Activated naive CD4-positive, alpha-beta T cell treated with anti-CD3 and anti-CD28 coated beads, Interleukin-2, amount 50 U/mL, for 16 hours (primary cell): ENCODE measurements at places on chromosomes 3 and 15.

DNA sequence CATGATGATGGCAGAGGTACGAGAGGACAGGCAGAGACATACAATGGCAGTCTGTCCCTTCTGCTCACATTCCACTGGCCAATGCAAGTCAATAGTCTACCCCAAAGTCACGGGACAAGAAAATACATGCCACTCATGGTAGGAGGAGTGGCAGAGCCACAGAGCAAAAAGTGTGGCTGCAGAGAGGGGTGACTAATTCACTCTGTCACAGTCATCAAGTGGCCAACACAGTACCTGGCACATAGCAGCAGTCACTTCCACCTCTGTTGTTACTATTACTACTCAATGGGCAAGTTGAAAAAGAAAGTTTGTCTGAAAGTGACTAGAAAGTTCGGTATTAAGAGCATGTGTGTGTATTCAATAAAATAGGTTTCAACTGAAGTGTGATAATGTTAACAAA lies 91.4 kb downstream of the SMAD3 start:
- DNase-seq: no peak

DNA sequence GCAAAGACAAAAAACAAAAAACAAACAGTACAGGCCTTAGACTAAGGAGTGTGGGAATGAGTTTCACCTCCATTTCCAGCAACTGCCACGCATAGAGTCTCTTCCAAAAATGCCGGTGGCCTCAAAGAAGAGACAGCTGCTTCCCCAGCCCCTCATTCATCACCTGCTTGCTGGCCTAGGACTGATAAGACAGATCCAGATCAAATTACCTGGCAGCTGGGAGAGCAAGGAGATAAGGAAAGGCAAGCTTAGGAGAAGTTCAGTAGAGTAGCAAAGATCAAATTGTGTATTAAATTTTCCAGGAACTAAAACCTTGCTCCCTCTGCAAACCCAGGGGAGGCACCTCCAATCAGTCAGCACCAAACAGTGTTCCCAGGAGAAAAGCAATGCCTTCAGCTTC lies 325.8 kb upstream of the CTNNB1 start:
- DNase-seq: no peak

DNA sequence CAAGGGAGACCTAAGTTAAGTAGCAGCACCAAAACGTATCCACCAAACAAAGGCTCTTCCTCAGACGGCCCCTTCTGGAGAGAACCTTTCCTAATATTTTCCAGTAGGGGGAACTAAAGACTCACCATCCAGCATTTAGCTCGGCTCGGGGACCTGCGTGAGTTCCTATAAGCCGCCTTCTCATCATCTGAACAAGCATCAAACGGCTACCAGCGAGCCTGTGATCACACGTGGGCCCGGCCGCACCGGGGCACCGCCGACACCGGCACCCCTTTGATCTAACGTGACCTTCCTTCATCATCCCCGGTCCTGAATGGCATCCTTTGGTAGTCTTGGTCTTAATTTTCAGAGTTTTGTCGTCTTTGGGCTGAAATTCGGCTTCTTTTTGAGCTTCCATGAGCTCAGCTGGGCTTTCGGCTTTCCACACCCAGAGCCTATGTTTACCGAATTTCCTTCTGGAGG lies 1.4 kb upstream of the ROBO2 start:
- no peak for DNase-seq

- no peak for DNase-seq
These were observed 57.8 kb downstream of the NEK10 start for GRCh38 chr3:27311400-27311799.

DNA sequence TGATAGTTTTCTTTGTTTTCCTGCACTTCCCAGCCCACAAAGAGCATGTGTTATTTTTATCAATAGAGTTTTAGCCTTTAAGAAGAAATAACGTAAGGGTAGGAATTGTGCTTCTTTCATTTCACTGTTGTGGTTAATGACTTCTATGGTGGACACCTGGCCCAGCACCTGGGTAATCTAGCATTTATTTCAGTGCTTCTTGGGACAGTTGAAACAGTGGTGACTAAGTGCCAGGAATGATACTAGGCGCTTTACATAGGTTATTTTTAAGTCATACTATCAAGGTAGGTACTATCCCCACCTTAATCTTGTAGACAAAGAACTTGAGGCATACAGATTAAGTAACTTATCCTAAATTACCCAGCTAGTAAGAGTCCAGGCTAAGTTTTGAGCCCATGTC lies 243.8 kb downstream of the SOX2 start:
- no peak for DNase-seq

GRCh38 chr15:50786871-50787270 lies 21.4 kb upstream of the SPPL2A start:
- DNase-seq: no peak

- DNase-seq: no peak
These were observed 37.2 kb downstream of the UBE2E2 start for GRCh38 chr3:23240171-23240785.

DNA sequence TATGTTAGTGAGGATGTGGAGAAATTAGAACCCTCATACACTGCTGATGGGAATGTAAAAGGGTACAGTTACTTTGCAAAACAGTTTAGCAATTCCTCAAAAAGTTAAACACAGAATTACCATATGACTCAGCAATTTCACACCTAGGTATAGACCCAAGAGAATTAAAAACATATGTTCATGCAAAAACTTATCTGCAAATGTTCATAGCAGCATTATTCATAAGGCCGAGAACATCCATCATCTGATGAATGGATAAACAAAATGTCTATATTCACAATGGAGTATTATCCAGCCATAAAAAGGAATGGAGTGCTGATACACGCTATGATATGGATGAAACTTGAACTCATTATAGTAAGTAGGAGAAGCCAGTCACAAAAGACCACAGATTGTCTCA lies 10.3 kb downstream of the SEC13 start:
- no peak for DNase-seq

DNA sequence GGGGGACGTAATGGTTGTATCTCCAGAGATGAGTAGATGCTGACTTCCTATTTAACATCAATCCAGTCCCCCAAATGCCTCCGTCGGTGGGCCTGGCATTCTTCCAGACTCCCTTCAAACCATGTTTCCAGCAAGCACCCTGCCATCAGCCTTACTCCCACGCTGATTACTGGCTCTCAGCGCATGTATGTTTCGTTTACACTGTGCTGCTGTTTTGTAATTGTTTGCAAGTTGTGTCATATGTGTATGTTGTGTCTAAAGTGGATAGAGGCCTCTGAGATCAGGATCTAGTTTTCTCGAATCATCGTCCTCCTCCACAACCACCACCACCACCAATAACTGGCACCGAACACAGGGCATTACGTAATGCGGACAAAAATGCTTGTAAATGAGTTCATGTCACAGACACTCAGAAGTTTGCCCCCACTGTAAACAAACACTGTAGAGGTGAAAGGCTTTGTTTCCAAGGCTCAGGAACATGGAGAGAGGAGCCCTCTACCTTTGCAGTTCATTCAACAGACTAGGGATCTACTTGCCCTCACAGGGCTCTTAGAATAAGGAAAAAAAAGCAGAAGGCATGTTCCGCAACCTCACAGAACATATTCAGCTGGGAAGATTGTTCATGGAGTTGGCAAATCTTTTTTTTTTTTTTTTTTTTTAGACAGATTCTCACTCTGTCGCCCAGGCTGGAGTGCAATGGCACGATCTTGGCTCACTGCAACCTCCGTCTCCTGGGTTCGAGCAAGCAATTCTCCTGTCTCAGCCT lies 46.1 kb upstream of the SEMA4B start:
- no peak for DNase-seq

DNA sequence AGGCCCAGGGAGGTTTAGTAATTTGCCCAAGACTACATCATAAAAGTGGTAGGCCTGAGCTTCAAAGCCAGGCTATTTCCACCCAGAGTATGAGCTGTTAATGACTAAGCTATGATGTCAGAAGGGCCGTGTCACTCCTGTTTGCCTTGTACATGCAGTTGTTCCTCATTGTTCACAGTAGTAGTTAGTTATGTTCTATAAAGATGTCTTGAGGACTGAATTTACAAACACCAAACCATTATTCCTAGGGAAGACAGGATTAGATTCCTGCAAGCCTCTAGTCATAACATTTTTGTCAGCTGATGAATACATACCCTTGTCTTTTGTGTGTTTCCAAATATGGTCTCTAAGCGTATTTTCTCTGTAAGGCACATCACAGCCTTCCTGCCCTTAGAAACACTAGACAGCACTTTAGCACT lies 20.9 kb upstream of the LARS2 start:
- DNase-seq: no peak

- no peak for DNase-seq
These were observed 1.4 kb downstream of the CRTAP start for GRCh38 chr3:33115024-33115768.

- DNase-seq: no peak
These were observed 6.6 kb upstream of the ATP2B2 start for GRCh38 chr3:10511809-10512494.

GRCh38 chr3:110243081-110243480 lies 828.5 kb upstream of the NECTIN3 start:
- DNase-seq: no peak

- no peak for DNase-seq
These were observed 403.9 kb downstream of the MECOM start for GRCh38 chr3:169259661-169260060.

GRCh38 chr3:148903022-148903442 lies 37.9 kb downstream of the CPA3 start:
- no peak for DNase-seq

DNA sequence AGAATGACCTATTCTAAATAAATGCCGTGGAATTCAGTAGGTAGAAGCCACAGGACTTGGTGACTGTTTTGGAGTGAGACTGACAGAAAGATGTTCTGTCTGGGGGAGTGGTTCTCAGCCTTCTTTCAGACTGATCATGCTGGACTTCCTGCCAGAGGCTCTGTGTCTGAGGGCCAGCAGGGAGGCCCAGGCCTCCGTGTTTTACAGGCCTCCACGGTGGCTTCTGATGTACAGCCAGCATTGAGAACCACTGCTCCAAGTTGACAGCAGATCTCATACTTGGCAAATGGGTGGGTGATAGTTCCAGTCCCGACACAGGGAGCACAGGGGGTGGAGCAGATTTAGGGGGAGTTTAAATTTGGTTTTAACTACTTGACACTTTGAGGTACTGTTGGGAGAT lies 6.7 kb upstream of the PIGZ start:
- DNase-seq: no peak

DNA sequence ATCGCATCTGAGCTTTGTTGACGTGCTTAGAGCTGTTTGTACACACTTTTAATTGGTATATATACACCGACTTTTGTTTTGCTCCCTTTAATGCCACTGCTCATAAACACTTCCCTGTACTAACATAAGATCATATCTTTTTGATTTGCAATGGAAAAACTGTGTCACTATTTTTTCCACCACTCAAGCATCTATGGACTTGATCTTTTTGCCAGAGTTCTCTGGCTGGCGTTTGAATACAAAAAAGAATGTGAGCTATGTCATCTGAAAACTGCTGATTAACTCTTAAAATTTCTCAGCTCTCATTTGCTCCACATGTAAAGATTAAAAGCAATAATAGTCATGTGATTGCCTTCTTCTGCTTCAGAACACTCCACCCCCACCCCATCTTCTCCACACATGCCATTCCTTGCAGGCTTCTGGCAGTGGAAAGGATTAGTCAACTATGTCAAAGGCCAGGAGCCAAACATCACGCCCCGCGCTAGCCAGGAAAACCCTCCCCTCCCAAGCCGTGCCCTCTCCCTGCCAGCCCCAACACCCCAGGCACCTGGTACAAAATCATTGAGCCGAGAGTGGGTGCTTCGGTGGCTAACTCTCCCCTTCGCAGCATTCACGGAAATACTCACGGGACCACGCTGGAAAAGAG lies 123.4 kb upstream of the MEF2A start:
- DNase-seq: no peak

- DNase-seq: no peak
These were observed 92.2 kb downstream of the TBC1D2B start for GRCh38 chr15:77985031-77985930.

DNA sequence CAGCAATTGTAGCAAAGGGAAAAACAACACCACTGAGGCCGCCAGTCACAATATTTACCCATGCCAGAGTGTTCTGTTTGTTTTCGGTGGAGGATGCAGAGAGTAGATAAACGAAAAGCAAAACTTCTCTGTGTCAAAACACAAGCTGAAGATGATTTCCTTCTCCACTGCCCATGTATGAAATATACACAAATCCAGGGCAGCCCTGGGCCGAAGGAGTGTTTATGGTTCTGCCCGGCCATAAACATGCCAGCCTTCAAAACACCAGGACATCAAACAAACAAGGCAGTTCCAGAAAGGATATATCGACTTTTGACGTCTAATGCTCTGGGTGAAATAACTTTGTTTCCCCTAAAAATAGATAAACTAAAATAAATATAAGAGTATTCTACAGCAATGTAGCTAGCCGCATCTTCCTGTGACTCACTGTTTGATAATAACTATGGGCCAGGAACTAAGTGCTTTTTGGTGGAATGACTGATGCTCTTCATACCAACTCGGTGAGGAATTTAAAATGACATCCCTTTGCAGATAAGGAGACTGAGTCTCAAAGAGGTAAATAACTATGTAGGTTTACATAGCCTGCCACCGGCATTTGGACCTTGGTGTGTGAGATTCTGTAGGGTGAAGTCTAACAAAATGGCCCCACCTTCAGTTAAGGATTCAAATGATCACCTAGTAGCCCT lies 82.8 kb downstream of the MAGI1 start:
- DNase-seq: no peak
